ENCODE measurements at places on chromosomes 4 and X.

DNA sequence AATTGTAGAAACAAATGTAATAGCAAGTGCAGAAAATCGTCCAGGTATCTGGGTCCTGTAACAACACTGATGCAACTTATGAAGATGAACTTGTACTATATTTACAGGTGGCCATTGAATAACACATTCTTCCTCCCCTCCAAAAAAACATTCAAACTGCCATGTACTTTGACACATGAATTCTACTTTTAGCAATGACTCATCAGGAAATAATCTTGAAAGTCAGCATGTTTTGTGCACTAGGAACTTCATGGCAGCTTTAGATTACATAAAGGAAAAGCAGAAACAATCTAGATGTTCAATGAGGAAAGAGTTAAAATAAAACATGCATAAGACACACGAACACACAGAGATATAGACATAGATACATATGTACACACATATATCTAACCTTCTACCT lies 2.5 kb downstream of the PABPC1L2A start:
- no peak for DNase-seq

DNA sequence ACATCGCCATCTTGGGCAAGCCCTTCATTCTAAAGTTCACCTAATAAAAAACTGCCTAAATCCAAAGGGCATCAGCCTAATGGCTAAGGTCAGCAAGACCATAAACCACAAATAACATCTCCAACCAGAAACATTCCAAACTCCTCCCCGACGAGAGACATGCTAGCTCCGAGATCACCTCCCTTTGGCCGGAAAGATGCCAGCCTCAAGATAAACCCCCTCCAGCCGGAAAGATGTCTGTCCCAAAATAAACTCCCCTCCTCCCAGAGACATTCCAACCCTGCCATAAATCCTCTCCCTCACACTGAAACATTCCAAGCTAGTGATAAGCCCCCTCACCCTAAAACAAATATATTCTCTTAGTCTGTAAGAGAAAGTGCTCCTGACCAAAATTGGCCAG lies 13.3 kb upstream of the DYNLT3 start:
- no peak for DNase-seq

GRCh38 chrX:124395145-124395880 lies 49.0 kb downstream of the SH2D1A start:
- no peak for DNase-seq

- DNase-seq, result no peak
Measured at GRCh38 chr4:140296335-140297220, 76.9 kb upstream of the SCOC start.

DNA sequence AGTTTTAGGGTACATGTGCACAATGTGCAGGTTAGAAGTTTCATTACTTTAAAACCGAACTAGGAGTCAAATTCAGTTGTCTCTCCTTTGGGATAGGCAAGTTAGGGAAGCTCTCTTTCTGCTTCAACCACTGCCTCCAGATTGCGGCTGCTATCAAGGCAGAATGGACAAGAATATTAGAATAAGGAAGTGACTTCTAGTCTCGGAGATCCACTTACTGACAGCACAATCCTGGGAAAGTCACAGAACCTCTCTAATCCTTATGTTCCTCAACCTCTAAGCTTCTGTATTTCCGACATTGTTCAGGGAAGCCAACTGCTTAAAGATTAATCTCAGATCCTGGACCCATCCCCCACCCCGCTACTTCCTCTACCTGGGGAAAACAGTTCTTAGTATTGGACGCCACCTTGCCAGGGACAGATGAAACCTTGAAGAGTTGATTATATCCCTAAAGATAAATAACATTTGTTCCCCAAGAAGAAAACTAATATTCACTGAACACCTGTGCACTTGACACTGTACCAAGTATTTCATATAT lies 2.1 kb downstream of the NUP62CL start:
- no peak for DNase-seq

DNA sequence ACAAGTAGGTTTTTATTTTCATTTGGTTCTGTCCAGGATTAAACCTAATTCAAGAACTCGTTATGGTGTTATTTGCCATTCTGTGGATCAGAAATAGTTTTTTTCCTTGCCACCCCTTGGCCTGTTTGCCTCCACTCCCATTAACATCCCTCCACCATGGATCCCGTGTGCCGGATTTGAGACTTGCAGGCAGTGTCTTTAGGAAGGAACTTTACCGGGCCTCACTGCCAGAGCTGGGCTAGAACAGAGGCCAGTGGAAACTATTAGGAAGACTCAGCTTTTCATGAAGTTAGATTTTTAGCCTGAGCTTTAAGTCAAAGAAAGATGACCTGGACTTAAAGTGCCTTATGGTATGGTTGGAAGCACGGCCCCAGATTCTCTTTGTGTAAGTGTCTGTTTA lies 2.4 kb downstream of the KLHL2 start:
- DNase-seq, result no peak

GRCh38 chrX:97446298-97446882 lies 562.7 kb downstream of the RPA4 start:
- no peak for DNase-seq

GRCh38 chr4:76579596-76580375 lies 144.8 kb downstream of the SHROOM3 start:
- DNase-seq, result no peak

DNA sequence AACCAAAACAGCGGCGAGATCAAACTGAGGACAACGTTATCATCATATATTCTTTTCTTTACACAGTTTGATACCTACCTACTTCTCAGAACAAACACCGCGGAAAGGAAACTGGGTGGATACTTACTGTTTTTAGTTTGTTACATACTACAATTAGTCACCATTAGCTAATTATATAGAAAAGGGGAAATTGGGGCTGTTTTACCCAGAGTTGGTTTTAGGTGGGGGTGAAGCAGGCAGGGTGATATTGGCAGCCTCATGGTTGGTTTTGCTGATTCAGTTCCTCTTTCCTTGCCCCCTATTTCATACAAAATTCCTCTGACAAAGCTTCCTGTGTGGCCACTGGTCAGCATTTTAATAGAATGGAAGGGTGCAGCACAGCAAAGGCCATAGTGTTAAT lies 77.8 kb downstream of the SORBS2 start:
- DNase-seq, result no peak

GRCh38 chrX:118760025-118760424 lies 32.6 kb downstream of the IL13RA1 start:
- no peak for DNase-seq

DNA sequence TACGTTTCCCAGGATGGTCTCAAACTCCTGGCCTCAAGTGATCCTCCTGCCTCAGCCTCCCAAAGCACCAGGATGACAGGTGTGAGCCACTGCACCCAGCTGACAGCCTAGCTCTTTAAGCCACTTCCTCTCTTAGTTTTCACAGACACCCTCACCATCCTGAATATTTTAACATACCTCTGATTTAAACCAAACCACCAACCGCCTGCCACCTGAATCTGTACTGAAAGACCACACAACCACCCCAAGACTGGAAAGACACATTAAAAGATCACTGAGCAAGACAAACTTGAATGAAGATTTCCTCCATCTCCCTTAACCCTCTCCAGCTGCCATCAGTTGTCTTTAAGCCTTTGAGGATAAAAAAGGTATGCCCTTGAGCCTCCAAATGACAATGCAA lies 110.6 kb downstream of the SH3KBP1 start:
- no peak for DNase-seq

GRCh38 chrX:16845686-16846085 lies 24.5 kb downstream of the RBBP7 start:
- no peak for DNase-seq

DNA sequence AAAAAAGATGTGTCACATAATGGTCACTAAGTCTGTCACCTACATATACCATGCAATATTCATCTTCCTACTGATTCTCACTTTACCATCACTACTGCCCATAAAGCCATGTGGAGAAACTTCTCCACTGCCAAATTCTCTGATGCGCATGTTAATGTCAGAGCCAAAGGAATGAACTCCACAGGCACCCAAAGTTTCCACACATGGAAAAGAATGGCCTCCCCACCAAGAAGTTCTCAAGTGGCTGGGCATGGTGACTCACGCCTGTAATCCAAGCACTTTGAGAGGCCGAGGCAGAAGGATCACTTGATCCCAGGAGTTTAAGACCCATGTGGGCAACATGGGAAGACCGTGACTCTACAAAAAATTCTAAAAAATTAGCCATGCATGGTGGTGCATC lies 43.8 kb upstream of the UGDH start:
- no peak for DNase-seq

DNA sequence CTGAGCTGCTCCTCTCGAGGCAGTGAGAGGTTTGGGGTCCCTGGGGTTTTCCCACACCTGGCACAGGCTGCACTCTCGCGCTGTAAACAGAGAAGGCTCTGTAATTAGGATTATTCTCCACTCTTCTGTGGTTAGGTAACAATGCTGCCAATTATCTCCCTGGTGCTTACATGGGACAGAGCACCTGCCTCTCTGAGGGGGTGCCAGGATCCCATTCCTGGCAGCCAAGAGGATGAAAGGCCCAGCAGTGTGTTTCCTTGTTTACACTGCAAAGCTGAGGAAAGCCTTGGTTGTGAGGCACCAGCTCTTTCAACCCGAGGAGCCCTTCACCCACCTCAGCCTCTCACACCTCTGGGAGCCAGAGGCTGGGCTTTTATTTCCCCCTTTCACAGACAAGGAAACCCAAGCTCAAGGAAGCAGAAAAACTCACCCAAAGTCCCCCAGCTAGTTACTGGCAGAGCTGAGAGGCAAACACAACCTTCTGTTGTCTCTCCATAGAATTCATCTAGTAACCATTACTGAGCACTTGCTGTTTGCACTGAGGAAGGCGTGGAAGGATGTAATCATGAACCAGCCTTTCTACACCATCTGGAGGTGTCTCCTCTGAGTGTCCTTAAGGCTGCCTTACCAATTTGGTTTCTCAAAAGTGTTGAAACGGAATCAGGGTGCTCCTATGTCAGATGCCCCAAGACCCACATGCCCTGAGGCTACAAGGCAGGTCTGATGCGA lies 39.7 kb upstream of the PROM1 start:
- no peak for DNase-seq

- DNase-seq, result no peak
Measured at GRCh38 chrX:149010853-149011224, 494.3 kb downstream of the IDS start.

DNA sequence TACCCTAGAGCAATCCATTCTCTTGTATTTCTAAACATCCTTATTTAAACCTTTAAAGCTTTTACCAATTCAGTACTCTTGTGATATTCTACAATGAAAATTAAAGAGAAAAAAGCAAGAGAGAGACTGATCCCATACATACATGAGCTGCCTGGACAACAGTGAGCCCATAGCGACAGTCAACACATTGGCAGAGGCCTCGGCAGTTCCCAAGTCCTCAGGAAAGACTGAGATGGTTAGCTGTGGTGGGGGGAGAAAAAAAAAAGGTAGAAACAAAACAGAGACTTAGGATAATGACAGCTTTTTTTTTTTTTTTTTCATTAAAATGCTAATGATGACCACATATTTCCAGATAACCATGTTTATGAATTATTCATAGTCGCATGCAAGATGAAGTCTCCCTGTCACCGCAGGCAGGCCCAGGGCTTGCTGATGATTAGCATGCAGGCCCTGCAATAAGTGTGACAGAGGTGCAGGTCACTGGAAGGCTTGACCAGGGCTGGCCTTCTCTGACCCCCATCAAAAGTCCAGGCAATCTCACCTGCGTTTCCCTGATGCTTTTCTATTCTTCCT lies 148.8 kb downstream of the APBB2 start:
- DNase-seq, result no peak

GRCh38 chrX:77275392-77275791 lies 171.8 kb upstream of the FGF16 start:
- no peak for DNase-seq

DNA sequence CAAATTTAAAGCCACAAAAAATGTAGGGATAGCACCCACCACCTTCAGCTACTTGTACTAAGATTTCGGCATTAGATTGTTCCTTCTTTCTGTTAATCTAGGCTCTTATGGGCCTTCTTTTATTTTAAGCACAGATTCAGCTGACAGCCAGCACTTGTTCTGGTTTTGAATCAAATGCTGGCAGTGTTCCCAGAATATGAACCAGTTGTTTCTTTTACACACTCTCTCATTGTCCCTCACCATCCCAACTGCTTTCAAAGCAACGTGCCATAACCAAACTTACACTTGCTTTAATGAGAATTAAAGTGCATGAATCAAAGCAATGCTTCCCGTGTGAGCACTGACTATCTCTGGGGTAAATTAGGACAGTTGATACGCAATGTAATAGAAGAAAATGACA lies 744.5 kb upstream of the FAM241A start:
- DNase-seq, result no peak

DNA sequence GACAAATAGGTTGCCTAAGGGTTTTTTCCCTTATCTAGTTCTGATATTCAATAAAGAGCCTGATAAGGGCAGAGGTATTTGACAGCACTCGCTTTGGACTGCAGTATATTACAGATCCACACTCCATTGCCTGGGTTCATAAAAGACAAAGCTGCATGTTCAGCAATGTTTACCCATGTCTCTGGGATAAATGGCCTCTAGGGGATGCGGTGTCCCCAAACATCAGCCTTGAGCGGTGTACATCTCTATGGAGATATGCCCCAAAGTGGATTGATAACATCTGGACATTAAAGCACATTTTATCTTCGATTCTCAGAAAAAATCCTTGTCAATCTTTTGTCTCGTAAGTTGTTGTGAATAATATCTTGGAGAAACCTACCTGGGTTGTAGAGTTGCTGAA lies 660.8 kb upstream of the AADAT start:
- no peak for DNase-seq

GRCh38 chr4:8748236-8748575 lies 123.4 kb downstream of the HMX1 start:
- no peak for DNase-seq

DNA sequence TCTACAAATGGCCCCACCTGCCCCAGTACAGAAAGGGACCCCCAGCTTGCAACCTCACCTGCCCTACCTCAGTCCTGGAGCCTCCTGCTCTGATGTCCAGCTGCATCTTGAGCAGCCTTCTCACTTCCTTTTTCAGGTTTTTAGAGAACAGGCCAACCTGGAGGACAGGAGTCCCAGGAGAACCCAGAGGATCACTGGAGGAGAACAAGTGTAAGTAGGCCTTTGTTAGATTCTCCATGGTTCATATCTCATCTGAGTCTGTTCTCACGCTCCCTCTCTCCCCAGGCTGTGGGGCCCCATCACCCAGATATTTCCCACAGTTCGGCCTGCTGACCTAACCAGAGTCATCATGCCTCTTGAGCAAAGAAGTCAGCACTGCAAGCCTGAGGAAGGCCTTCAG lies 3.6 kb downstream of the MAGEA11 start:
- DNase-seq, result no peak

GRCh38 chr4:56050625-56051024 lies 101.9 kb downstream of the CEP135 start:
- DNase-seq, result no peak

- no peak for DNase-seq
Measured at GRCh38 chr4:82508806-82509428, 52.9 kb downstream of the TMEM150C start.

DNA sequence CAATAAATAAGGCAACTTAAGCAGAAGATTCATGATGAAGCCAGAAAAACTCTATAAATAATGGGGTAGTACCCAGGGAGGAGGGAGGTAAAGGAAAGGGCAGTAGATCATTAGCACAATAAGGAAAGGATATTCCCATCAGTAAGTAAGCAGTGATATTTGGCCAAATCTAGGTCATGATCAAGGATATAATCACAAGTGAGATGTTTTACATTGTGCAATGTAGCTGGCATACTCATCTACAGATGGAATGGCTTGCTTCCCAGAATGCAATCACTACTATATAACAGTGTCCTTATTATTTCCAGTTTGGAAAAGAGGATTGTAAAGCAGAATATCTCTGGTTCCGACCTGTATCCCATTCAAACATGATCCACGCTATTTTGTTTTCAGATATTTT lies 483.4 kb downstream of the RPA4 start:
- DNase-seq, result no peak

- DNase-seq, result no peak
Measured at GRCh38 chrX:48482526-48482925, 6.5 kb downstream of the FTSJ1 start.
